ENCODE measurements at places on chromosomes 13 and 19.

GRCh38 chr13:93338906-93339305, 112.3 kb downstream of the GPC6 start:
- DNase-seq: no peak

DNA sequence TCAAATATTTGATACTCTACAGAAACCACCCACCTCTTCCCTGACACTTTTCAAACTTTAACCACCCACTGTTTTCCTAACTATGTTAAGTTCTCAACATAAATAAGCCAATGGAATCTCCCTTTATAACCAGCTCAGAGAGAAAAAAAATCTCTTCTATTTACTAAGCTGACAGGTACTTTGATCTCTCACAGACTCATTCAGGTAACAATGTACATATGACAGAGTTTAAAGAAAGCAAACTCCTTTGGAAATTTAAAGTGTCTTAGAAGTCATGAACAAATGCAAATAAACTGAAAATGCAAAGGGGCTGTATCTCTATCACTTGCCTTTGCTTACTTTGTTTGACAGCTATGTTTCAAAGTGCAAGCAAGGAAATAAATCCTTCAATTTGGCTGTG, 109.3 kb downstream of the KLF12 start:
- no peak for DNase-seq

- DNase-seq: no peak
These were observed 294.7 kb downstream of the NALCN start for GRCh38 chr13:101121608-101122007.

DNA sequence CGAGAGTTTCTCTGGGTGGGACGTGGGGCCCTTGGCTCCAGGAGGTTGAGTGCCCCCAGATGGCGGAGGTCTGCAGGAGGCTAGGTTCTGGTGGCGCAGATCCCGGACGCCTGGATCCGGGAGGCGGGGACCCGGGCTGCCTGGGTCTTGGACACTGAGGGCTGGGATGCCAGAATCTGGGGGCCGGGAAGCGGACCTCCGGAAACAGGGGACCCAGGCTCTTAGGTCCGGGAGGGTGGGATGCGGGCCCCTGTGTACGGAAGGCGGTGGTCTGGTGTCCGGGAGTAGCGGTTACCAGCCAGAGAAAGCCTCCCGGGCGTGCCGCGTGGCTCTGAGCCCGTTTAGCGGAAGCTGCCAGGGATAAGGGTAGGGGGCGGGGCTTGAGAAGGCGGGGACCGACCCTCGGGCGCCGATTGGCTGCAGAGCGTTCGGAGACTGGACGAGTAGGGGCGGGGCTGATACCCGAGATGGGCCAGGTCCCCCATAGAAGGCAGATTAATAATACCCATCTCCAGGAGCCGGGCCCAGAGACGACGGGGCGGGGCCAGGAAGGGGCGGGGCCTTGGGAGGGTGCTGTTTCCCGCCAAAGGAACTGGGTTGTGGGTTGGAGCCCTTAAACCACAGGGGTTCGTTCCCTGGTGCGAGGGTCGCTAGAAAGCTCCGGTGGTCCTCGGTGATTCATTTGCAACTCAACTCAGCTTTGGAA, at the start of gene SLC1A5:
Gene SLC1A5 (minus strand): TSS at position 333 of the 706 bp plus-strand sequence. CDS start 629 bp downstream, outside the sequence.
- DNase-seq: peak; percentile 93

- no peak for DNase-seq
These were observed 60.4 kb downstream of the SLITRK6 start for GRCh38 chr13:85738696-85739320.

DNA sequence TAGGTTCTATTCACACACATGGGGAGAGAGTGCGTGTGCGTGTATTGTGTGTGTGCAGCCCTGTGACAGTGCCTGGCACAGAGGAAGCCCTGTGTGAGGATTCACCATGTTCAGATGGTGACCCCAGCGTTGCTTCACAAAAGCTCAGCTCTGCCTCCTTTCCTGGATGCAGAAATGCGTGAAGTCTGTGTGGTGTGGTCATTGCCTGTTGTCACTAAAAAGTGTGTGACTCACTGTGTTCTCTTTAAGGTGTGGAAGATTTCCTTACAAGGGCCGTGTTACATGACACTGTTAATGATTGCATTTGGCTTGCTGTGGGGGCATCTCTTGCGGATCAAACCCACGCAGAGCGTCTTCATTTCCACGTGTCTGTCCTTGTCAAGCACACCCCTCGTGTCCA, 19.5 kb upstream of the DCUN1D2 start:
- DNase-seq: no peak

GRCh38 chr13:87607266-87607665, 63.9 kb upstream of the SLITRK5 start:
- DNase-seq: no peak

- DNase-seq: no peak
These were observed 755.9 kb downstream of the LIG4 start for GRCh38 chr13:107459430-107459829.

Measured in GM12891 (cell line).